ENCODE measurements at places on chromosomes 4 and X. TPM values are rescaled to one million over a fixed set of nuclear protein-coding genes. Genes with fewer than 3 reads are reported as not detected.

DNA sequence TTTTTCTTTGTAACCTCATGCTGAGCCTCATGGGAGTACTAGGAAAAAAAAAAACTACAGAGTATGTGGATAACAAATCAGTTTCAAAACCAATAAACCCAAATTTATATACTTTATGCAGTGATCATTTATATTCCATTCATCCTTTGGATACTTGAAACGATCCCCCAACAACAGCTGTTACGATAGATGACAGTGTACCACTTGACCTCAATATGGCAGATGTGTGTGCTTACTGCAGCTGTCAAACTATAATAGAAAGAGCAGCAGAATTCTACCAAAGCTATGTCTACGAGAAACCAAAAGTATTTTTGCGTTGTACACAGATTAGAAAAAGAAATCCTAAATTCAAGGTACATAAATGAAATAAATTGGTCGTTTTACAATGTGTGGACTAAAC, 337.8 kb downstream of the PDGFC start:
- no peak for DNase-seq

GRCh38 chrX:21770631-21771321, 12.9 kb upstream of the SMPX start:
- DNase-seq = no peak

DNA sequence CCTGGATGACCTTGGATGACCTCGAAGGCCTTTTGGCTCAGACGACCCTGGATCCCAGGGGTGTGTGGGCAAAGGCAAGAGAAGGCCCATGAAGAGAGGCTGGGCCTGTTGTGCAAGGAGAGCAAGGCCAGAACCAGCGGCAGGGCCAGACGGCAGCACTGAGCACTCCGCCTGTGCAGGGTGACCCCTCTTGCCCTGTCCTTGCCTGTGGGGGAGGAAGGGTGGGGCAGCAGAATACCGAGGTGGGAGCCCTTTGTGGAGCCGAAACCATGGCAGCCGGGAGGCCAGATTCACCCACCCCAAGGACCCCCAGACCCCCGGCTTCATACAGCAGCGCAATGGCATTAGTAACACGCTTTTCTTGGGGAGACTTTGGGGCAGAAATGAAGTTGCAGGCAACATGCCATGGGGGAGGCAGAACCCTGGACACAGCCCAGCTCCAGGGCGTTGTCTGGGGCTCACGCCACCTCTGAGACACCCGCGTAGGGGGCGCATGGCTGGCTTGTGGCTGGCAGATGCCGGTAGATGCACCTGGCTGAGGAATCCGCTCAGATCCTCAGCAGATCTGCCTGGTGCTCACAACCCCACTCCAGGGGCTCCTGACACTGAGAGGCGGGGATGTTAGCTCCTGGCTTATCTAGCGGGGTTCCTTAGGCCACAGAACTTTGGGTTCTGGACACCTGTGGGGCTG, 114.5 kb downstream of the FAM53A start:
- no peak for DNase-seq

The SLC39A8 gene
- total RNA-seq = 7.9 TPM

The TSPAN6 gene
- 92.8 TPM for total RNA-seq

GRCh38 chrX:148380650-148381561, 119.5 kb upstream of the AFF2 start:
- no peak for DNase-seq

GRCh38 chr4:183017962-183018361, 81.1 kb upstream of the WWC2 start:
- no peak for DNase-seq

The GLUD2 gene
- total RNA-seq = 1.4 TPM
